Posterior cingulate gyrus (tissue), 11 donors: ENCODE measurements at places on chromosomes 2 and 18.
A peak's percentile ranks its signal among the peaks of the same experiment; 100 is the strongest.

GRCh38 chr2:217970206-217970605 lies 32.6 kb downstream of the TNS1 start:
- DNase-seq = no peak

DNA sequence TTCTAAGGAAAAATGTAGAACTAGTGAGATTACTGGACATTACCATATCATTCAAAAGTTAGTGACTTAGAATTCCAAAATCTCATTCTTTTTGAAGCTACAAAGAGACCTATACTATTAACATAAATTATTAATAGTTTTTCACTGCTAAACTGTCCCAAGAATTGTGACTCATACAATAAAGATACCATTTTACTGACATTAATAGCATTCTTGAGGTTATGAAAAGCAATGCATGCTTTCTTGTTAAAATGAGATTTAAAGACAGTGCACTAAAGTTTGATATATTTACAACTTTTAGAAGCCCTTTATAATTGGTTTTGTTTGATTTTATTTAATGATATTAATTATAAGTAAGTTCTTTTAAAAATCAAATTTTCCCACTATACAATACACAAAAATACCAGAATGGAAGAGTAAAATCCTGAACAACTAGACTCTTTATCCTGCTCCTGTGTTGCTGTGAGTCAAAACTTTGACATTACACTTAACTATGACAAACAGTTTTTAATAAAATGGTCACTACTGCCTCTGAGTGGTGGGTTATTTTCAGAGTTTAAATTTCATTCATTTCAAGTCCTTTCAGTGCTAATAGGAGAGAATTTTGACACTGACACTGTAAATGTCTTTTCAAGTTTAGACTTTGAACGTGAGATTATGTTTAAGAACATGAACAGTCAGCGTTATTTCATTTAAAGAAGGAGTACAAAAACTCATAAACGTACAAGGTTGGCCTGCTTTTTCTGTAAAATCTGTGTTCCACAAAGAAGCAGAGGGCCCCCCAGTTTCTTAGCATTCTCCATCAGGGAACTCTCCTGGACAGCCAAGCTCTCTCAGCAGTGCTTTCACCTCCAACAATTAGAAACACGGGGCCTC lies 54.5 kb downstream of the FAM124B start:
- no peak for DNase-seq

DNA sequence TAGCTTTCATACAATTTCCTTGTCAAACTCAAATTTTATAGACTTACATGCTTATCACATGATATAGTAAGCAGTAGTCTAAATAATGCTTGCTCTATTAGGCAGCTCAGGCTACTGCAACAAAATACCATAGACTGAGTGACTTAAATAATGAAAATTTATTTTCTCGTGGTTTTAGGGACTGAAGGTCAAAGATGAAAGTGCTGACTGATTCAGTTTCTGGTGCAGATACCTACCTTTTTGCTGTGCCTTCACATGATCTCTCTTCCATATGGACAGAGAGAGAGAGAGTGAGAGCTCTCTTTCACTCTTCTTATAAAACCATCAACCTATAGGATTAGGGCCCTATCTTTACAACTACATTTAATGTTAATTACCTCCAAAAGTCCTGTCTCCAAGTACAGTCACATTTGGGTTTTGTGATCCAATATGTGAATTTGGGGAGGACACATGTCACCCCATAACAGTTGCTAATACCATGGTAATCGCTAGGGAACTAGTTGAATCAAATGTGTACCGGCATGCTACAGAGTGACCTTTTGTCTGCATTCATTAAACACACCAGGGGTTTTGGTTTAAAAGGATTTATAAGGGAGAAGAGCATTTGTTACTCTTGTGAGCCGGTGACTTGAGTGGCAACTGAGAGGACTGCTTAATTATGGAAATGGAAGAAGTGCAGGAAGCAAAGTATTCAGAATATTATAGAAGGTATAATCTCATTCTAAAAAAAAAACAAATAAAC lies 723.4 kb upstream of the LRRTM4 start:
- DNase-seq = no peak

GRCh38 chr18:46867367-46868143 lies 49.8 kb downstream of the PIAS2 start:
- DNase-seq = no peak

GRCh38 chr18:11268153-11268552 lies 118.8 kb upstream of the PIEZO2 start:
- no peak for DNase-seq

- no peak for DNase-seq
Observed at GRCh38 chr2:136362676-136363390, 244.9 kb upstream of the CXCR4 start.

DNA sequence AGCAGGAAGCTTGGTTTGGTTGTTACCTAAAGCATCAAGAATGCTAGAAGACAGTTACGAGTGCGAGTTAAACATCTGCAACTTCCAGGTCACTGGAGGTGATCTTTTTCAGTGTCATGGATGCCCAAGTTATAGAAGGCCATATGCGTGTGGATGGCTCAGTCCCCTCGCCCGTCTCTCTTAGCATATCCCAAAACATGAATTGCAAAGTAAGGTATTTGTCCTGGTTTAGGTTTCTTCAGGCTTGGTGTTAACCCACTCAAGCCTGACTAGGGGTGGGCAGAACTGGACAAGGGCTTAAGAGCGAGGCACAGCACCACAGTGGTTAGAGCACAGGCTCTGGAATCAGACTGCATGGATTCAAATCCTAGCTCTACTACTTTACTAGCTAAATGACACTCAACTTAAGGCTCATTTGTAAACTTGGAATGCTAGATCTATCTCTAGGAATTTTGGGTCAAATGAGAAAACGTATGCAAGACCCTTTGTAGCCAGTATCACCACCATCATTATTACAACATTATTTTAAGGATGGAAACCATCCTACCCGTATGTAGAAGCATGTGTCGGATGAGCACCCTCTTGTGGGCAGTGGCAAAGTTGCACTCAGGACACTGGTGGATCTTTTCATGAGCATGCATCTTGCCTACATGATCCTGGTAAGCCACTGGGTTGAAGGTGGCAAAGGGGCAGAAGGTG lies 11.2 kb downstream of the ZNF142 start:
- peak; percentile 91 for DNase-seq

DNA sequence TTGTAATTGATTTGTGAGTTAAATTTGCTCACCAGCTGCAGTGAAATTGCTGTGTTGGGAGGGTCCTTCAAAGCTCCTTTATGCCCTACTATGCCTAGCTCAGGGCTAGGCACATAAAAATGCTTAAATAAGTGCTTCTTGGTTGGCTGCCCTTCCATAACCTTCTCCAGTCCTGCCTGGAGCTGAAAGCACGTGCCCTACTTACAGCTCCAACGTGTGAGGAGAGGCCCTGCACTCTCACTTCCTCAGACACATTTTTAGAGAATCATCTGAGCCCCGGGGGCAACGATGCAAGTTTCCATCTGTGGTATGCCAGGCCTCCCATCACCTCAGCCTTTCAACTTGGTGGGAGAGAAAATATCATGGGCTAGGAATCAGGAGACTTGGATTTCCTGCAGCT lies 202.7 kb downstream of the BCL11A start:
- no peak for DNase-seq

- DNase-seq = no peak
Observed at GRCh38 chr18:9140381-9140780, 3.8 kb downstream of the ANKRD12 start.

- no peak for DNase-seq
Observed at GRCh38 chr2:122261911-122262310, 506.5 kb downstream of the TSN start.

DNA sequence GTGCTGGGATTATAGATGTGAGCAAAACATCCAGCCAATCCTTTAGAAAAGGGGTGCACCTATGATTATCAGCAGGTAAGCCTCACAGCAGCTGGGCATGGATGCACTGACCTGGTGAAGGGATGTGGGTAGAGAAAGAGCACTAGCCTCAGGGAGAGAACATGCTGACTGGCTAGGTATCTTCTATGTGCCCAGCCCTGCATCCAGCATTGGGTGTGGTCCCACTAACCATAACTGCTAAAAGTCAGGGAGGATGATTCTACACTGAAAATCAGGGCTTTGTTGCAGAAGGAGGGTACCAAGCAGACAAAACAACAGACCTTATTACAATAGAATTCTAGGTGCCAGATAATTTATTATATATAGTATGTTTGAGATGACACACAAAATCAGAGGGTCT lies 21.1 kb upstream of the RGPD8 start:
- DNase-seq = no peak

DNA sequence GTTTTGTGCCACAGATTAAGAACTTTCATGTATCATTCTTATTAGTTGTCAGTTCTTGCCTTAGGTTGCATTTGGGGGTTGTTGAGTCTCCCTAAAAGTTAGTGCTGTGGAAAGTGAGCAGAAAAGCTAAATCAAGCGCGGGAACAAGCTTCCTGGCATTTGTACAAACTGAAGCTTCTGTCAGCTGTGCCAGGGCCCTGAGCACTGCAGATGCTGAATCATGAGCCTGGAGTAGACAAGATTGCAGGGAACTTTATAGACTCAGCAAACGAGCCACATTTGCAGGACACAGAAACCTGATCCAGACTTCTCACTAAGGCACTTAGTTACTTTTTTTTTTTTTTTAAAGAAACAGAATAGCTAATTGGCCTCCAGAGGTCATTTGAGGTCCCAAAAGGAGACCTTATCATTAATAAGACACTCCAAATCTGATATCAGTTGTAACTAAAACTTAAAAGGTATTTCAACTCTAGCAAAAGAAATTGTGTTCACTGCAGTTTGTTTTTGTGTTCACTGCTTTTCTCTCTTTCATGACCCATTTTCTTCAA lies 88.7 kb downstream of the ADAM23 start:
- peak; percentile 39 for DNase-seq

DNA sequence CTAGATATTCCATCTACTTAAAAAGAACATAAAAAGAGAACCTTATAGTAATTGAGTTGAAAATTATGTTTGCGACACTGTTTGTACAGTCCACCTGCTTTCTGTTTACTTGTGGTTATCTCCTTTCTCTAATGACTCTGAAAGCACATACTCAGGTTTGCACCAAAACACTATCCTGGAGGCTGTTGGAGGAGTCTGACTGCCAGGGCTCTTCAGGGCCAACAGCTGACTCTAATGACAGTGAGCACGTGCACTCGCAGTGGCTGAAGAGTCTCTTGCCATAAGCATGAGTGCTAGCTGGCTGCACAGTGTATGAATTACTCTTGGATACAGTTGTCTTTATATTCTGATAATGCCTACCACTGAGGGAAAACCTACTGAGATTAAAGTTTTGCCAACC lies 16.7 kb upstream of the GLS start:
- no peak for DNase-seq

DNA sequence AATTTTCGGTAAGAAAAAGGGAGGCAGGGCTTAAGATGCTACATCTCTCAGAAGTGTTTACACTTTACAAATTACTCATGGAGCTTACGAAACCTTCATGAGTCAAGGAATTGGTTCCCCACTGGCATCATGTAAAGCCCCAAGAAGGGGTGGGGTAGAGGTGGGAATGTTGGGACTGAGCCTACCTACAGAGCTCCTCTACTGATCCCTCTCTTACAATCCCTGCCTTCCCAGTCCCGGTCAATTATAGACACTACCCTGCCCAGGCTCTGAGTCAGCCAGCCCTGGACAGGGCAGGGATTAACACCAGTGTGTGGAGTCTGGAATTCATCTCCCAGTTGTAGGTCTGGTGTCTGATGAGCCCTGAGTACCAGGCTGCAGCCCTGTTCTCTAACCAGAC lies 248.9 kb downstream of the PAX3 start:
- DNase-seq = no peak

GRCh38 chr2:17804358-17804757 lies 11.9 kb upstream of the MSGN1 start:
- no peak for DNase-seq

- DNase-seq = no peak
Observed at GRCh38 chr18:65409261-65409660, 341.6 kb upstream of the CDH7 start.

- no peak for DNase-seq
Observed at GRCh38 chr2:31567679-31568078, 13.1 kb downstream of the SRD5A2 start.

DNA sequence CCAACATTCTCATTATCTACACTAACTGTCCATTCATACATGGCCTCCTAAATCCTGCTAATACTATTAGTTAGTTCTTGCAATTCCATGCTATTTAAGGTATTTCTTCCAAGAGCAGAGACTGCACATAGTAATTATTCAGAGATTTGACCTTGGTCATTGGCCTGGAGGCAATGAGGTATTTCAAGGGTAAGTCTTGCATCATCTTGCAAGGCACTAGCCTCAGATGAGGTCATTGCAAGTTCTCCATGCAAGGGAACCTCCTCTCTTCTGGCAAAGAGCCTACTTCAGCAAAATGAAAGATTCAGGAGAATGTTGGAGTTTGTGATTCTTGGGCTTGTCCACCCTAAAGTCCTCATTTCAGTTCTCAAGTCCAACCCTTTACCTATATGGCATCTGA lies 48.5 kb upstream of the IKZF2 start:
- DNase-seq = no peak

DNA sequence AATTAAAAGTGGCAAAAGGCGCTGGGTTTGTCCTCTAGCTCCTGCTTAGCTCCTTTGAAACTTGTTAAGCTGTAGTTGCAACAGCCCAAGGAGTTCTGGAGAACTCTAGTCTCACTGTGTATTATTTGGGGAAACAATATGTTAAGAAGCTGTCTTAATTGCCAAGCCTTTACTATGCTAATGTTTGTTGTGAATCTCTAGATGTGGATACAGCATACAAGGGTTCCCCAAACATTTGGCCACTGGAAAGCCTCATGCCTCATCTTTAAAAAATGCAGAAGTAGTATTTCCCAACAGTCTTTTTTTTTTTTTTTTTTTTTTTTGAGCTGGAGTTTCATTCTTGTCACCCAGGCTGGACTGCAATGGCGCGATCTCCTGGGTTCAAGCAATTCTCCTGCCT lies 236.7 kb downstream of the PRKCE start:
- no peak for DNase-seq
